ENCODE measurements at places on chromosomes 4 and X. TPM values are rescaled to one million over a fixed set of nuclear protein-coding genes. Genes with fewer than 3 reads are reported as not detected.

The GC gene
- total RNA-seq, result not detected

DNA sequence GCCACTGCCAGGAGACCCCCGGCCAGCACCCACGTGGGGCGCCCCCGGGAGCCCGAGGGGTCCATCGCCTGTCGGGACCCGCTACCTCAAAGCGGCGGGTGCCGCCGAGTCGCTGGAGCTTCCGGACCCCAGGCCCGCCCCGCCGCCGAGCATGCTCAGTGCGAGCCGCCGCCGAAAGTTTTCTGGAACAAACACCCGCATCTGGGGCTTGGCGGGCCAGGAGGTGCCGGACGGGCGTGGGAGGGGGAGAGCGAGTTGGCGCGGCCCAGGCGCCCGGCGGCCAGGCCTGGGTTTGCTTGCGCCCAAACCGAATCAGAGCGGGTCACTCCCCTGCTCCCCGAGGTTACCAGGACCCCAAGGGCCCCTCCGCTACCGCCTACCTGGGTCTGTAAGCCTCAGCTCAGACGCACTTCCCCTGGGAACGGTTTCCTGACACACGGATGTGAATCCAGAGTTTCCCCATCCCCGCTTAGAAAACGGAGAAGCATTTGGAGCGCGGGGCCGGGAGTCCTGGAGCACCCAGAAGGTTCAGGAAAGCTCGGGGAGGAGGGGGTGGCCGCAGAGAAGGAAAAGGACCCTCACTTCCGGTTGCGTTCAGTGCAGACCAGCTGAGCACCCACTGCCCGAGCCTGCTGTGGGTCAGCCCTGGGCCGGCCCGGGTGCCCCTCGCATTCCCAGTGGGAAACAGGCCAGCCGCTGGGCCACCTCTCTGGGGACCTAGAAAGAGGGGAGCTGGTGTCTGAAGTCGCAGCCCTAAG, at the start of gene EVC2:
TSS of gene EVC2 (minus strand) at position 111 of the 758 bp plus-strand sequence. CDS start at position 65, 46 bp downstream.
- H3K4me3 ChIP-seq, result peak within 1 kb of the TSS; percentile 63
- H3K36me3 ChIP-seq, result no peaks in the 10 kb centered on the region
- DNase-seq, result peak; percentile 71
- peaks cover 38% of the 10 kb centered on the region for H3K27me3 ChIP-seq
- H3K4me1 ChIP-seq, result peaks cover 19% of the 10 kb centered on the region

- no peak overlapping the region for H3K4me3 ChIP-seq
- H3K36me3 ChIP-seq, result no peaks in the 10 kb centered on the region
- DNase-seq, result no peak
- H3K4me1 ChIP-seq, result peaks cover 10% of the 10 kb centered on the region
- H3K27me3 ChIP-seq, result no peaks in the 10 kb centered on the region
Observed at GRCh38 chr4:78720994-78721677, 55.0 kb upstream of the BMP2K start.

GRCh38 chr4:141021397-141022110, 111.7 kb downstream of the RNF150 start:
- H3K4me1 ChIP-seq, result no peaks in the 10 kb centered on the region
- no peaks in the 10 kb centered on the region for H3K27me3 ChIP-seq
- no peaks in the 10 kb centered on the region for H3K36me3 ChIP-seq
- no peak overlapping the region for H3K27ac ChIP-seq

DNA sequence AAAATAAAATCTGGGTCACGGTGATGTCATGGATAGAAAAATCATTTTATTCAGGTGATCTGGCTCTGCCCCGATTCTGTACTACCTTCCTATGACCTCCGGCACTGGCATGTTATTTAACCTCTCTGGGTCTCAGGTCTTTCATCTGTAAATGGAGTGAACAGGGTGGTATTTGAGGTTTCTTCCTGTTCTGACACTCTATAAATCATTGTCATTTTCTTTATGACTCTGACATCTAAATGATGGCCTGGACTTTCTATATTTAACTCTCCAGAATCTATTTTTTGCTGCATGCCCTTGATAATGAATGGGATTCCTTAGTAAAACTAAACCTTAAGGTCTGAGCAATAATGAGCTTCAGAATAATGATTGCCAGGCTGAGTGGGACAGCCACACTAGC, 422.0 kb upstream of the CNKSR2 start:
- no peaks in the 10 kb centered on the region for H3K36me3 ChIP-seq
- H3K4me3 ChIP-seq, result no peak overlapping the region
- H3K4me1 ChIP-seq, result peaks cover 8% of the 10 kb centered on the region
- H3K27ac ChIP-seq, result no peak overlapping the region

DNA sequence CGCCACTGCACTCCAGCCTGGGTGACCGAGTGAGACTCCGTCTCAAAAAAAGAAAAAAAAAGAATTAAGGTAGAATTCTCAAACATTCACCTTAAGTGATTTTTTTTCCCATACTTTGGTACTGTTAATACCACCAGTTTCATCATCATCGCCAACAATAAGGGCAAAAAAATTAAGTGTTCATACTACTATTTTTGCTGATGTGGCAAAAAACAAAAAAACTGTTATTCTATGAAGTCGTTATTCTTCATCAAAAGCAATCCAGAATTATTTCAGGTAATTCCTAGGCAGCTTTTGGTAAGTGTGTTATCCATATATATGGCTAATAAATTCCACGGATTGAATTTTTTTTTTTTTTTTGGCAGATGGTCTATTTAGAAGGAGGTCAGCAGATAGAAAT, 85.7 kb downstream of the KCNIP4 start:
- H3K36me3 ChIP-seq, result no peaks in the 10 kb centered on the region
- no peaks in the 10 kb centered on the region for H3K27me3 ChIP-seq
- no peaks in the 10 kb centered on the region for H3K4me1 ChIP-seq
- no peak overlapping the region for H3K27ac ChIP-seq
- DNase-seq, result no peak
- no peak overlapping the region for H3K4me3 ChIP-seq

GRCh38 chr4:107624024-107624423, 96.0 kb downstream of the PAPSS1 start:
- H3K4me1 ChIP-seq, result no peaks in the 10 kb centered on the region
- no peaks in the 10 kb centered on the region for H3K27me3 ChIP-seq
- H3K27ac ChIP-seq, result no peak overlapping the region
- no peak for DNase-seq

The CDX4 gene
- 0.92 TPM for total RNA-seq

DNA sequence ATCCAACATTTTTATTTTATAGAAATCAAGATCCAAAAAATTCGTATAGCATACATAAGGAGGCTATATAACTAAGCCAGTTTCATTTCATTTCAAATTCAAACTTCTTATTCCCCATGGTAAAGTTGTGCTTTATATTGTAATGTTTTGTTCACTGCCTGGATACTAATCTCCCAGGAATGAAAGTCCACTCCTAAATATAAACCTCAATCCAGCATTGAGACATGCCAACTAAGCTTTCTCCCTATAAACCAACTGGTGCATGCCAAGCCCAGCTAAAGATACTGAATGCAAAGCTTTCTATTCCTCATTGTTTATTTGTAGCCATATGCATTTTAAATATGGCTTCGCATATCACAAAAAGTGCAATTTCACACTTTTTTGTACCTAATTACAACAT, 63.8 kb upstream of the INPP4B start:
- no peak overlapping the region for H3K4me3 ChIP-seq
- H3K27me3 ChIP-seq, result no peaks in the 10 kb centered on the region
- H3K4me1 ChIP-seq, result no peaks in the 10 kb centered on the region
- no peaks in the 10 kb centered on the region for H3K36me3 ChIP-seq
- no peak for DNase-seq
- no peak overlapping the region for H3K27ac ChIP-seq

DNA sequence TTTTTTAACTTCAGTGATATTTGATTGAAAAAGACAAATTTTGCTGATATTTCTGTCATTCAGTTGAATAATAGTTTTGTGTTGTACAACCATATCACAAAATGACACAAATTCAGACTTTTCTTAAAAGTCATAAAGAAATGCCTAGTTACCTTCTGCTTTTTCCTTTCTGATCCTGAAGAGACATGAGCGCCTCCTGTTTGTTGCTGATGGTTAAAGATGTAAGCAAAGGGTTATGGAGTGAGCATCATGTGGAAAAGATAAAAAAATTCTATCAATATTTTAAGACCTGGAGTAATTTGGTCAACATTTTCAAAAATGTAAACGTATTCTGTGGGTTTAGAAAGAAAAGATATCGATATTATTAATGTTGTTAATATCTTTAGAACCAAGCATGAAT, 669.9 kb upstream of the NR3C2 start:
- H3K4me3 ChIP-seq, result no peak overlapping the region
- H3K4me1 ChIP-seq, result peaks cover 24% of the 10 kb centered on the region
- no peak for DNase-seq
- no peaks in the 10 kb centered on the region for H3K36me3 ChIP-seq
- no peaks in the 10 kb centered on the region for H3K27me3 ChIP-seq

The NHS gene
- total RNA-seq, result 3.9 TPM

DNA sequence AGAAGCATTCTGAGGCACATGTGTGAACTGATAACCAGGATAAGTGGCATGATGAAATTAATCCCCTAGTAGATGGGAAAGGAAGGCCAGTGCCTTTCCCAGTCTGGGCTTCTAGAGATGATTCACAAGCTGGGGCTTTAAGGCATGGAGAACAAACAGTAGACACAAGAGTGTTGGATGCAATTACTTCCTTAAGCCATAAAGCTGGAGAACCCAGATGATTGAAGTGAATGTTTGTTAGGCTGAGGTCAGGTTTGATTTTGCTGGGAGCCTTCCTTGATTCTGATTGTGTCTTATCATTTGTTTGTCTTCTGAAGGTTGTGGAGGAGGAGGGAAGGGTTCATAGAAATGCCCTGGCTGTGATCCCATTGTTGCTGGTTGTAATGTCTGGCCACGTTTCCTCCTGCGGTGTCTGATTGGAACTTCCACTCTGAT, 125.2 kb downstream of the NHS start:
- no peaks in the 10 kb centered on the region for H3K4me1 ChIP-seq
- H3K4me3 ChIP-seq, result no peak overlapping the region

GRCh38 chrX:45472968-45473367, 272.3 kb upstream of the DIPK2B start:
- H3K36me3 ChIP-seq, result no peaks in the 10 kb centered on the region
- H3K27me3 ChIP-seq, result no peaks in the 10 kb centered on the region
- H3K27ac ChIP-seq, result no peak overlapping the region
- H3K4me1 ChIP-seq, result no peaks in the 10 kb centered on the region
- H3K4me3 ChIP-seq, result no peak overlapping the region

- no peak for DNase-seq
- H3K27ac ChIP-seq, result no peak overlapping the region
- no peaks in the 10 kb centered on the region for H3K36me3 ChIP-seq
- no peak overlapping the region for H3K4me3 ChIP-seq
- no peaks in the 10 kb centered on the region for H3K4me1 ChIP-seq
Observed at GRCh38 chrX:105307762-105308161, 87.3 kb upstream of the TEX13A start.

The SMS gene
- total RNA-seq, result 105 TPM

The CRMP1 gene
- total RNA-seq, result 91.4 TPM

GRCh38 chr4:14165222-14165920, 537.8 kb upstream of the BOD1L1 start:
- no peaks in the 10 kb centered on the region for H3K4me1 ChIP-seq
- no peaks in the 10 kb centered on the region for H3K36me3 ChIP-seq
- H3K4me3 ChIP-seq, result no peak overlapping the region
- no peak overlapping the region for H3K27ac ChIP-seq
- no peaks in the 10 kb centered on the region for H3K27me3 ChIP-seq

The BEX5 gene
- total RNA-seq, result 3.8 TPM

DNA sequence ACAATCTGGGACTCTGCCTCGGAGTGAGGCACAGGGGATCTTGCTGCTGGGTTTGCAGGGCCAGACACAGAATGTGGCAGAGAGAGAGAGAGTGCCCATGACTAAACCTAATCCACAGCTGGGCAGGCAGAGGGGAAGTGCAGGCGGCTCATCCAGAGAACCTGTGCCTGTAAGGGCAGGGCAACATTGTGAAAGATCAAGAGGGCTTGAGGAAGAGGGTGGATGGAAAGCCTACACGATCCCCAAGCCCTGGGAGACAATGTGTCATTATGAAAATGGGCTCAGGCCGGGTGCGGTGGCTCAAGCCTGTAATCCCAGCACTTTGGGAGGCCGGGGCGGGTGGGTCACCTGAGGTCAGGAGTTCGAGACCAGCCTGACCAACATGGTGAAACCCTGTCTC, 40.6 kb upstream of the TENM3 start:
- H3K4me3 ChIP-seq, result no peak overlapping the region
- DNase-seq, result no peak
- H3K4me1 ChIP-seq, result peaks cover 30% of the 10 kb centered on the region
- H3K27me3 ChIP-seq, result no peaks in the 10 kb centered on the region

The RIBC1 gene
- total RNA-seq, result 0.62 TPM

The RBBP7 gene
- 425 TPM for total RNA-seq

DNA sequence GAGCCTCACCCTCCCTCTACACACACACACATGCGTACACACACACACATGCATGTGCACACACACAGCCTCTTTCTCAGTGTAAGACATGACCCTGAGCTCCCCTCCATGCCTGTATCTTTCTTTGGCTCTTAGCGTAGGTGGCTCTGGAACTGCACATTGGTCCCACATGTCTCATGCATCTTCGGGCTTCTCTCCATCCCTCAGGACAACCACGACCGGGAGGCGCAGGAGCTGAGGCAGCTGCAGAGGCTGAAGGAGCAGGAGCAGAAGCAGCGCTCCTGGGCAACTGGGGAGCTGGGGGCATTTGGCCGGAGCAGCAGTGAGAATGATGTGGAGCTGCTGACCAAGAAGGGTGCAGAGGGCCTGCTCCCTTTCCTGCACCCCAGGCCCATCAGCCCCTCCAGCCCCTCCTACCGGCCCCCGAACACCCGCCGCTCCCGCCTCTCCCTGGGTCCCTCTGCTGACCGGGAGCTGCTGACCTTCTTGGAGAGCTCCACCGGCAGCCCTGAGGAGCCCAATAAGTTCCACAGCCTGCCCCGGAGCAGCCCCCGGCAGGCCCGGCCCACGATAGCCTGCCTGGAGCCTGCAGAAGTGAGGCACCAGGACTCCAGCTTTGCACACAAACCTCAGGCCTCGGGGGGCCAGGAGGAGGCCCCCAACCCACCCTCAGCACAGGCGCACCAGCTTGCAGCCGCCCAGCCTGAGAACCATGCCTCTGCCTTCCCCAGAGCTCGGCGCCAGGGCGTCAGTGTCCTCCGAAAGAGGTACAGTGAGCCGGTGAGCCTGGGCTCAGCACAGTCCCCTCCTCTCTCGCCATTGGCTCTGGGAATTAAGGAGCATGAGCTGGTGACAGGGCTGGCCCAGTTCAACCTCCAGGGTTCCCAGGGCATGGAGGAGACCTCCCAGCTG, 38.6 kb downstream of the FHDC1 start:
- DNase-seq, result no peak
- H3K27me3 ChIP-seq, result no peaks in the 10 kb centered on the region
- H3K4me3 ChIP-seq, result no peak overlapping the region
- no peaks in the 10 kb centered on the region for H3K4me1 ChIP-seq
- H3K27ac ChIP-seq, result no peak overlapping the region

The RHOXF2 gene
- not detected for total RNA-seq

The NCAPG gene
- total RNA-seq, result 132 TPM

The KCND1 gene
- total RNA-seq, result 0.39 TPM
